ENCODE measurements at places on chromosomes 7 and 10.
A peak's percentile ranks its signal among the peaks of the same experiment; 100 is the strongest.

DNA sequence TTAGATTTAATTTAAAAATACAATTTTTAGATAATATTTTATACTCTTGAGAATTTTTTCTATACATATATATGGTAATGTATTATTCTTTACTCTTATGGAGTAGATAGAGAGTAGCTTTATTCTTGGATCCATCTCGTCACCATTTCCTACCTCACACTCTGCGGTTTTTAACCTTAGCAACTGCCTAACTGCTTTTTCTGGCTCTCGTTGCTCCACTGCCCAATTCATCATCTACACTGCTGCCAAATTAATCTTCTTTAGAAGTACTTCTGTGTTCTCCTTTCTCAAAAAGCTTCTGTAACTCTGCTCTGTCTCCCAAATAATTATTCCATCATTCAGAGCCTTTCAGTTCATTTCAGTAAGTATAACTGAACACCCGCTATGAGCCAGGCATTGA is 35.3 kb downstream of the CAPZA2 start:
- no peak for DNase-seq

DNA sequence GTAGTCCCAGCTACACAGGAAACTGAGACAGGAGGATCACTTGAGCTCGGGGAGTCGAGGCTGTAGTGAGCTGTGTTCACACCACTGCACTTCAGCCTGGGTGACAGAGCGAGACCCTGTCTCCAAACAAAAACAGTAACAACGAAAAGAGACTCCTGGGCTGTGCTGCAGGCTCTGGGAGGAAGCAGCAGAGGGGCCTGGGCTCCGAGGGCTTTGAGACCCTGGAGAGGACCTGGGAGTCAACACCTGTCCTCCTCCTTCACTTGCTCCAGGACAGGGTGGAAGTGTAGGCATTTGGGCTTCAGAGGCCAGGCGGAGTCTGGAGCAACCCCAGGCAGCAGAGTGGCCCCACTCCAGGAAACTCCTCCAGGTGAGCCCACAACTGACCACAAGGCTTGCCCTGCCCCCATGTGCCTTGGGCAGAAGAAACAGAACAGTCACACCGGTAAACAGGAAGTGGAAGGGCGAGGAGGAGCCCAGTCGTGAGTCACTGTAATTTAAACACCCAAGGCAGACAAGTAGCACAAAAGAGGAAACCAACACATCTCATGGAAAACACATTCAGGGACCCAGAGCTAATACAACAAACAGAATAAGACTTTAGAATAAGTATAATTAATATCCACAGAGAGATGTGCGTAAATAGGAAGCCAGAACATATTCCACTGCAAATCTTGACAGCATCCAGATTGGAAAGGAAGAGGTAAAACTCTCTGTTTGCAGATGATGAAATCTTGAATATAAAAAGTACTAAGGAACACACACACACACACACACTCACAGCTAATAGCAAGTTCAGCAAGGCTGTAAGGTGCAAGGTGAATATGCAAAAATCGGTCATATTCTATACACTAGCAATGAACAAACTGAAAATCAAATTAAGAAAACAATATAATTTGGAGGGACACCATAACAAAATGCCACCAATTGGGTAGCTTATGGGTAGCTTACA is 20.5 kb upstream of the RASGEF1A start:
- DNase-seq: peak; percentile 85

DNA sequence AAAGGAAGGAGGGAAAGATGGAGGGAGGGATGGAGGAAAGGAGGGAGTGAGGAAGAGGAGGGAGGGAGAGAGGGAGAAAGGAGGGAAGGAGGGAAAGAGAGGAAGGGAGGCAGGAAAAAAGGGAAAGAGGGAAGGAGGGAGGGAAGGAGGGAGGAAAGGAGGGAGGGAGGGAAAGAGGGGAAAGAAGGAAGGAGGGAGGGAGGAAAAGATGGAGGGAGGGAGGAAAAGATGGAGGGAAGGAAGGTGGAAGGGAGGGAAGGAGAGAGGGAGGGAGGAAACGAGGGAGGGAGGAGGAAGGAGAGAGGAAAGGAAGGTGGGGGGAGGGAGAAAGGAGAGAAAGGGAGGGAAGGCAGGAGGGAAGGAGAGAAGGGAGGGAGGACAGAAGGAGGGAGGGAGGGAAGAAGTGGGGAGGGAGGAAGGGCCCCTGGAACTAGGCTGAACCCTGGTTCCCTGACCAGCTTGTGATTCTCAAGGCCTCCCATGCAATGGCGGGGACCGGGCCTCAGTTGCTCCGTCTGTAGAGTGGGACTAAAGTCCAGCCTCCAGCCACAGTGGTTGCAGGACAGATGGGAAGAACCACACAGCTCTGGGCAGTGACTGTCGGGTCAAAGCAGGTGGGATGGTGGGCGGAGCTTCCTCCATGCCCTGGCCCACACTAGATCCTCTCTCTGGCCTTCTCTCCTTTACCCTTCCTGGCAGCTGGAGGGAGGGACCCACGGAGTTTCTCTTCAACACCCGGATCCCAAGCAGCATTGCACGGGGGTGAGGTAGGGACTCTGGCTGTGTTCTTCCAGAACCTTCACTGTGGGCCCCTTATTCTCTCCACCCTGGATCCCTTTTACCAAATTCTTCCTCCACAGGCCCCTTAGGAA is 4.3 kb upstream of the TTYH3 start:
- DNase-seq: no peak

DNA sequence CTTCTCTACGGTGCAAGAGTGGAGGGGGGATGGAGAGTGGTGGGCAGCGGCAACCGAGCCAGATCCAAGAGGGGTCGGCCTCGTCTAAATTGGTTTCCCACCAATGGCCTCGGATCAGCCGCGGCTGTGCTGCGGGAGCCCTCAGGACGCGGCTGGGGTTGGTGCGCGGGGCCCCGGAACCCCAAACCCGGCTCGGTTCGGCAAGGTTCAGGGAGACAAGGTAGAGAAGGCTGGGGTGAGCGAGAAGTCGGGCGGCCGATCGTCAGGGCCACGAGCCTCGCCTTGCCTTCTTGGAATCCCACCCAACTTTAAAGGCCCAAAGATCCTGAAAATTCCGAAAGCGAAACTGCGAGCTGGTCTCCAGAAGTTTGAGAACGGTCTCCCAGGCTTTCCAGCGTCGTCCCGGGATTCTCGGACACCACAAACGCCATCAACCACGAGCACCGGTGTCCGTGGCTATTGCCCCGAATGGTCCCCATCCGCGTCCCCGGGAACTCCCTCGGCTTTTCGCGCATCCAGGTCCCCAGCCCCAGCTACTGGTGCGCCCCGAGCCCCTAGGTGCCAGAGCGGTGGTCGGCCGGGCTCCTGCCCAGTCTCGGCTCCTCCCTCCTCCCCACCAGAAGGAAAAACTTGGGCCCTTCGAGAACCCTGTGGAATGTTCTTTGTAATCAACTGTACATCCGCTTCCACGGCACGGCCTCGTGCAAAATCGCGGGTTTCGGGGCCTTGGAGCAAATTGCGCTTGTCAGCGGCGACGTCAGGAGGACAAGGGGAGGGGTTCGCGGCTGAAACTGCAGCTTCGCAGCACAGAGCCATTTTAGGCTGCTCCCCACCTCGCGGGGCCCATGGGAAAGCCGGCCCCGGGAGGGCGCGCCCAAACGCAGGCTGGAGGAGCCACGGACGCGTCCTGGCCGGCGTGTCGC is 3.2 kb downstream of the SFMBT2 start:
- DNase-seq: no peak

DNA sequence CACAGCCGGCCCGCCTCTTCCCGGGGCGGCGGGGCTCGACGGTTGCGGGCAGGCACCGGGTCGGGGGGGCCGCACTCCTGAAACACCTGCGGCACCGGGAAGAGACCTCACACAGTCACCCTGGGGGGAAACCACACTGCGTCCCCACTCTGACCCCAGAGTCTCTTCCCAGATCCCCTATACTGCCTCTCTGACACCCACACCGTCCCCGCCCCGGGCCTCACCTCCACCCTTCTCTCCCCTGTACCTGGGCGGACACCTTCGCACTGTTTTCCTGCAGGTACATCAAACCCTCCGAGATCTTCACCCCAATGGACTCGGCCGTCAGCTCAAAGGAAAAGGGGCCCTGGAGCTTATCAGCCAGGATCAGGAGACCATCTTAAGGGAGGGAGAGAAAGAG is 3.4 kb upstream of the GAL3ST4 start:
- DNase-seq: no peak

DNA sequence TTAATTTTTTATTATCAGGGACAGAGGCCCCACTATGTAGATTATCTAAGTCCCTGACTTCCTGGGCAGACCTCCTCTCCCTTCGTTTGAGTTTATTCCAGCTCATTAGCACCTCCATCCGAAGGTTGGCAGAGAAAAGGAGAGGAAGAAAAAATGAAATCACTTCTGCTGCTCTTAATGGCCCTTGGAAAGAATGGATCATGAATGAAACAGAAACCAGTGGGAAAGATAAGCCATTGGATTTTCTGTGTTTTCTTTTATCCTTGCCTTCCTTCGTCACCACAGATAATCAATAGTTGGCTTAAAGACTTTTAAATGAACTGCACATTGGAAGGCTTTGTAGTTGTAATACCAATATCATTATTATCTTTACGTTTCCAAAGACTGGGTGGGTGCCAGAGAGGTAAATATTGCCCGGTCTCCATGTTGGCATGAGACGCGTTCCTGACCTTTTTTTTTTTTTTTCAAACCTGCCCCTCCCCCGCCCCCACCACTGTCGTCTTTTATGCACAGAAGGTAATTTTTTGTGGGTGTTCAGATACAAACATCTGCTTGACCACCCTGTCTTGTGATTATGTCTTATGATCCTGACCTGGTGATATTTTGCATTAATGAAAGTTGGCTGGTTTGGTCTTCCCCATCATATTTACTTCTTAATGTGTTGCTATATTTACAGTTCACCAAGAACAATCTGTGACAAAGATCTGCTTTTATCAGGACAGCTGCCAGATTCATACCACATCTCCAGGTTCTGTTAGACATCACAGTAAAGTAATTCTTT is 116.8 kb downstream of the ARID5B start:
- DNase-seq: no peak

- no peak for DNase-seq
Measured at GRCh38 chr10:119302591-119303253, 95.4 kb downstream of the GRK5 start.
